Dermis lymphatic vessel endothelial cell (primary cell): ENCODE measurements at places on chromosomes 13 and 19. TPM values are rescaled to one million over a fixed set of nuclear protein-coding genes. Genes with fewer than 3 reads are reported as not detected.

The TMEM145 gene
- 0.43 TPM in 1 of 2 replicates, not detected in the other for total RNA-seq

The CRLF1 gene
- not detected in 2 replicates for total RNA-seq

The C19orf73 gene
- total RNA-seq, result 0.43 TPM in 2 replicates

The KIR2DL3 gene
- total RNA-seq, result not detected in 2 replicates

The ADGRE2 gene
- under 0.01 and 0.11 TPM in 2 replicates for total RNA-seq

The SERPINE3 gene
- total RNA-seq, result not detected in 2 replicates

The LAIR2 gene
- not detected in 2 replicates for total RNA-seq

The FGF22 gene
- total RNA-seq, result 0.09 and 0.11 TPM in 2 replicates

The KIR3DL1 gene
- total RNA-seq, result not detected in 2 replicates

The ANKLE1 gene
- total RNA-seq, result 0.33 and 0.43 TPM in 2 replicates

The PSG6 gene
- total RNA-seq, result not detected in 2 replicates

The LRRC63 gene
- under 0.01 TPM in 1 of 2 replicates, not detected in the other for total RNA-seq

The GZMM gene
- total RNA-seq, result not detected in 2 replicates

The SRRM5 gene
- total RNA-seq, result under 0.01 TPM in 1 of 2 replicates, not detected in the other

The VSTM2B gene
- not detected in 2 replicates for total RNA-seq

The ARL11 gene
- total RNA-seq, result 0.26 and 0.33 TPM in 2 replicates

The PCSK4 gene
- 0.52 and 0.65 TPM in 2 replicates for total RNA-seq

The ZNF878 gene
- 0.11 and 0.26 TPM in 2 replicates for total RNA-seq

The ATP4A gene
- total RNA-seq, result not detected in 2 replicates

The ZNF610 gene
- 1.2 and 2.0 TPM in 2 replicates for total RNA-seq

The NLRP7 gene
- total RNA-seq, result not detected in 2 replicates

The PRTN3 gene
- not detected in 2 replicates for total RNA-seq

The LRRC8E gene
- total RNA-seq, result 0.33 and 0.43 TPM in 2 replicates

The HSD17B14 gene
- 3.0 and 6.2 TPM in 2 replicates for total RNA-seq

The TRAPPC2B gene
- total RNA-seq, result 10.3 and 11.3 TPM in 2 replicates

The PODNL1 gene
- not detected in 2 replicates for total RNA-seq

The OR7C1 gene
- not detected in 2 replicates for total RNA-seq

The SERP2 gene
- total RNA-seq, result 3.0 and 3.3 TPM in 2 replicates

The F10 gene
- under 0.01 TPM in 1 of 2 replicates, not detected in the other for total RNA-seq

The ZNF556 gene
- not detected in 2 replicates for total RNA-seq

The TNFRSF19 gene
- total RNA-seq, result 0.22 and 0.26 TPM in 2 replicates

The CEACAM7 gene
- total RNA-seq, result 0.33 and 1.9 TPM in 2 replicates

The C19orf85 gene
- not detected in 2 replicates for total RNA-seq

The PGLYRP2 gene
- not detected in 2 replicates for total RNA-seq

The ZNF738 gene
- 2.3 and 5.5 TPM in 2 replicates for total RNA-seq

The GJB2 gene
- not detected in 2 replicates for total RNA-seq

The FFAR3 gene
- total RNA-seq, result not detected in 2 replicates

The ACP7 gene
- total RNA-seq, result under 0.01 TPM in 1 of 2 replicates, not detected in the other

The ZIM2 gene
- not detected in 2 replicates for total RNA-seq

The SLC10A2 gene
- total RNA-seq, result not detected in 2 replicates

The SMAD9 gene
- 26.9 and 27.8 TPM in 2 replicates for total RNA-seq

The VAV1 gene
- under 0.01 TPM in 1 of 2 replicates, not detected in the other for total RNA-seq

The NFIC gene
- 10.5 and 14.4 TPM in 2 replicates for total RNA-seq

The CEACAM19 gene
- total RNA-seq, result 0.69 and 0.87 TPM in 2 replicates

The CADM4 gene
- total RNA-seq, result 9.4 and 11.1 TPM in 2 replicates

The MBD3L2 gene
- not detected in 2 replicates for total RNA-seq

The C3 gene
- 0.33 TPM in 1 of 2 replicates, not detected in the other for total RNA-seq
